ENCODE measurements at places on chromosomes 4 and X.

DNA sequence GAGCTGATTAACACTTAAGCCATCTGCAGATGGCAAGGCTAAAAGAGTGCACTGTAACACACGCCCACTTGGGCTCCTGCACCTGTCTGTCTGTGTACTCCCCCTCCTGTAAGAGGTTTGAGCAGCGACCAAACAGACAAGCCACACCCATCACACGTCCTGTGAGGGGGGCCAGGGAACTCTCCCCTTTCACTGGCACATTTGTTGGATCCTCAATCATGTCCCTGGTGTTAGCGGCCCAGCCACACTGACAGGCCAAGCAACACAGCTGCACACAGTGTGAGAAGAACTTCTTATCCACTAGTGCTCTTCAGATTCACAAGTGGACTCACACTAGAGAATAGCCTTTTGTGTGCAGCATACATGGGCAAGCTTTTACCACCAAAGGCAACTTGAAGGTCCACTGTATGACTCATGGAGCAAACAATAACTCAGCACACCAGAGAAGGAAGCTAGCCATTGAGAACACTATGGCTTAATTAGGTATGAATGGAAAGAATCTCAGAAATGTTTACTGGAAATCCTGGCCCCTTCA, 29.1 kb upstream of the UTP14A start:
- DNase-seq = no peak

GRCh38 chr4:174658246-174658645, 136.0 kb upstream of the HPGD start:
- no peak for DNase-seq

DNA sequence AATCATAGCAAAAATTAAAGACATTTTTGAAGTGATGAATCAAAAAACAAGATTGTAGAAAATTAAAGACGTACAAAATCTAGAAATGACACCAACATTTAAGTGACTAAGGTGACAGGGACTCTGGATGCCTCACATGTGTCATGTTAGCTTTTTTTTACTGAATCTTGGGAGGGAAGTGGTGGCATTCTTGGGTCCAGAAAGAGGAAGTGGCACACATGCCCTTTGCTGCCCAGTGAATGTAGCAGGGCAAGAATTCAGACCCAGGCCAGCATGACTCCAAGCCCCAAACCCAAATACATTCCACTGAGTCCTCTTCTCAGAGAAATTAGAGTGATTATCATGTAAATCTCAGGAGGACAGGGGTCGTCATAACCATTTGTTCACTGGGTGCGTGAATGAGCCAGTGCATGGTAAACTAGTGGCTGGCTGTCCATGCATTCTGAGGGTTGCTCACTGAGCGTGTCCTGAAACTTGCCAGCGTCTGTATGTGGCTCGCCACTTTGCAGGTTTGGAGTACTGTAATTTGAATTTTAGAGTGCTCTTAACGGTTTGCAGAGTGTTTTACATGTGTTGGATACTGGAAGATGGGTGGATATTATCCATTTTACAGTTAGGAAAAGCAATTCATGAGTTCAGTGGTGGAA, 55.4 kb upstream of the TBC1D14 start:
- no peak for DNase-seq

GRCh38 chr4:118803253-118803652, 32.7 kb downstream of the SEC24D start:
- DNase-seq = no peak

- DNase-seq = no peak
Observed at GRCh38 chrX:46643636-46644035, 70.1 kb downstream of the CHST7 start.

- no peak for DNase-seq
Observed at GRCh38 chr4:184649971-184650855, 675 bp downstream of the PRIMPOL start.

GRCh38 chr4:139234253-139234652, 45.8 kb downstream of the MGARP start:
- no peak for DNase-seq

DNA sequence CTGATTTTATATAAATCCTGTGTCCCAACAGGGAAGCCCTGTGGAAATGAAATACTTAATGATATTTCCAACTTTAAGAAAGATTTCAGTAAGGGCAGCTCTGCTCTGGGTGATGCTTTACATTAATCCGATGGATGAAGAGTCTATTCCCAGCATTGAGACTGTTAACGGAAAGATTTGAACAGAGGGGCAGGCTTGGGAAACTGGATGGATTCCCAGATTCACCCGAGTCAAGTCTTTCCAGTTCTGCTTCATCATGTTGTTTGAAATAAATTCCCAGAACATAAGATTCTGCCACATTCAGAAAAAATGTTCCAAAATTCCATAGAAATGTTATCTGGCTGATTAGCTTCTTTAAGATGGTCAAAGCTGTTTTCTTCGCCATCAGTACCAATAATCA, 246.0 kb downstream of the FBXW7 start:
- no peak for DNase-seq

GRCh38 chr4:164614999-164615398, 138.9 kb upstream of the SMIM31 start:
- no peak for DNase-seq

GRCh38 chr4:81622028-81622427, 150.3 kb upstream of the RASGEF1B start:
- DNase-seq = no peak

DNA sequence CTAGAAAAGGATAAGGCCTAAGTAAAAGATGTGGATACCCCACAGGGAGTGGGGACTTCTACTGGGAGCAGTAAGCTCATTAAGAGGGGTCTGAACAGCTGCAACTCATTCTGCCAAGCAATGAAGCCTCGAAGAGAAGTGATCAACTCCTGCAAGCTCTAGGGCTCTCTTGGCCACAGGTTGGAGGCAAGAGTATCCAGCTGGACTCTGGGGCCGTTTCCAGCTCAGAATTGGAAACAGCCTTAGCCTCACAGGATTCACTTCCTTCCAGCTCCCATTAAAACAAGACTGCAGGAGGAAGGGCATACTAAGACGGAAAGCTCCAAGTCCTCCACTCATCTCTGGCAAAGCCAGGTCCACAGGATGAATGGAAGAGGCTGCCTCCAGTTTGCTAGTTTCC, 126.3 kb downstream of the ATG4A start:
- no peak for DNase-seq

DNA sequence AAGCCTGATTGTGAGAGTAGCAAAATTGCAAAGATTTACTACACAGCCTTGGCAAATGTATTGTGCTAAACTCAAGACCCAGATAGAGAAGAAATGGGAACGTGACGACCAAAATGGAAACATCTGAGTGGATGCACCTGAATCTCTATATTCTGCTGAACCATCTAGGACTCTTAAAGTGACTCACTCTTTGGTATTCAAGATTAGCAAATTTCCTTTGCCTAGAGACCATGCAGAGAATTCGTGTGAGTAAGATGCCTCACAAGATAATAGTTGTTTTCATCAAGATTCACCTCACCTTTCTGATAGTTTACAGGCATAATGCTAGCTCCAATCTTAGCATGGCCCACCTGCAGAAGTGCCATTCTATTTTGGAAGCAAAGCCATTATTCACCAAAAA, 14.4 kb upstream of the ATOH1 start:
- no peak for DNase-seq

DNA sequence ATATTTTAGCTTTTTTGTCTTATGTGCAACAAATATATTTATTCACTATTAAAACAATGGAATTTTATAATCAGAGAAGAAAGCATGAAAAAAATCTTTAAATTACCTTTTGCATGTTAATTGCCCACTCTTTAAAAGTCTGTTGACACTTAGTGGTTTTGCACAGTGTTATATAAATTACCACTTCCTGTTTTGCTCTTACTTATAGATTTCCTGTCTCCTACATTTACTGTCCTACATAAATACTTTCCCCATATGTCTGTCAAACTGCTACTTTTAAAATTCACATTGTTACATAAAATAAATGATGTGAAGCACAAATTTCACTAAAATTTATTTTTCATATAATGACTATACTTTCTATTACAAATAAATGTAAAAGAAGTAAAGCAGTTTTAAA, 161.1 kb upstream of the NDST4 start:
- no peak for DNase-seq

DNA sequence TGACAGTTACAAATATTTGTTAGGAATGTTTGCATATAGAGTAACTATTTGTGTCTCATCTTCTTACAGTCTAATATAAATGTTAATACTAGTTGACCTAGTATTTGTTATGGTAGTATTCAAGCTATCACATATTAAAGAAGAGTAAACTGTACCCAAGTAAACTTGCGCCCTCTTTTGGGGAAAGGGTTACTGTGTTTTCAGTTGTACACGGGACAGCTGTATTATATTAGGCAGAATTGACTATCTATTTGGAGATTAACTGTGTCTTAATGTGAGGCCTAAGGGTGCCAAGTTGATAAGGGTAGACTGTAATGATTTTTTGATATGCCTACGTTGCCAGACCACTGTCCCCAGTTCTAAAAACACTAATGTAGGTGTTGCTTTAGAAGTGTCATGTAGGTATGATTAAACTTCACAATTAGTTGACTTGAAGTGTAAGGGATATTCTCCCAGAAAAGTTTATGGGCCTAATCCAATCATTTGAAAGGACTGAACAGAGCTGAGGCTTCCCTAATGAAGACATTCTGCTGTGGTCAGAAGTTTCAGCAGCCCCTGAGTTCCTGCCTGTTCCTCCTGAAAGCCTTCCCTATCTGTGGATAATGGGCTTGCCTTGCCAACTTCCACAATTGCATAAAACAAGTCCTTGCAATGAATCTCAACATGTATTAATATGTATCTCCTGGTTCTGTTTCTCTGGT, 172.8 kb upstream of the CXCL13 start:
- no peak for DNase-seq

DNA sequence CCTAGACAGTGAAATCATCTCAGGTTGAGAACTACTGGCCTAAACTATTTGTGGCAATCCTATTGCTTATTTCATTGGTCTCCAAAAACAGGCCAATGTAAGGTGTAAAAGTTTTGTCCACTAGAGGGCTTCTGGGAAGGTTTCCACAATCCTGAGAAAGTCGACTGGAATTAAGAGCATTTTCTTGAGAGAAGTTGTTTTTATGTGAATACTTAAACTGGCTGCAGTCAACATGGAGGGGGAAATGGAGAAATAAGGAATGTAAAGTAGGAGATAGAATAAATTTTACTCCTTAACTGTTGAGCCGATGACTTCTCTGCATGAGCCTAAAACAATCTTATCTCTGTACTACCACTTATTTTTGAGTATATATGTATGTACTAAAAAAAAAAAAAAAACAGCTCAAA, 11.0 kb upstream of the EIF4E start:
- peak; percentile 32 for DNase-seq

DNA sequence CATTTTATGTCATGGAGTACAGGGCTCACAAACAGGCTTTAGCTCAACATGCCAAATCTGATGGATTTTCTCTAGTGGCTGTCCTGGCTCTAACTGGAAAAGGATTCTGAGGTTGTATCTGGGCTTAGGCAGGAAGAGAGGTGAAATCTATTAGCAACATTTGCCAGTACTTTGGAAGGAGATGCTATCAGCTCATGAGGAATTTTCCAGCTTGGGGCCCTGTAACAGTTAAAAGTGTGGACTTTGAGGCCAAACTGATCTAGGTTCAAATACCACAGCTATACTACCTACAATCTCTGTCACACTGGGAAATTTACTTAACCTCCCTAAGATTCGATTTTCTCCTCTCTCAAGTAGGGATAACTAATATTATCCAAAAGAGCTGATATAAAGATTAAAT, 119.0 kb upstream of the HCCS start:
- no peak for DNase-seq

GRCh38 chr4:159296061-159296460, 193.2 kb downstream of the RAPGEF2 start:
- no peak for DNase-seq

DNA sequence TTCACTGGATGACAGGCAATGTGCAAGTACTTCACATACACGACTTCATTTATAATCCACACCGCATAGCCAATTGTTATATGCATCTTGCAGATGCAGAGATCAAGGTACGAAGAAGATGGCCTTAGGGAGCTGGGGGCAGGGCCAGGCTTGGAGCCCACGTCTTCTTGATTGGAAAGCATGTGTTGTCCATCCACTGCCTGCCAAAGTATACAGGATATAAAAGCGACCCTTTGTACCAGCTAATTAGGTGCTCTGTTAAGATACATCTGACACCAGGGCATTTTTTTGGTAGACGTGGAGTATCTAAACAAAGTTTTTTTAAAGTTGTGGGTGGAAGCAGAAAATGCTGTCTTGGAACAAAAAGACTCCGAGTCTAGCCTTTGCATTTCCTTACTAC, 1.4 kb downstream of the C4orf36 start:
- DNase-seq = no peak

DNA sequence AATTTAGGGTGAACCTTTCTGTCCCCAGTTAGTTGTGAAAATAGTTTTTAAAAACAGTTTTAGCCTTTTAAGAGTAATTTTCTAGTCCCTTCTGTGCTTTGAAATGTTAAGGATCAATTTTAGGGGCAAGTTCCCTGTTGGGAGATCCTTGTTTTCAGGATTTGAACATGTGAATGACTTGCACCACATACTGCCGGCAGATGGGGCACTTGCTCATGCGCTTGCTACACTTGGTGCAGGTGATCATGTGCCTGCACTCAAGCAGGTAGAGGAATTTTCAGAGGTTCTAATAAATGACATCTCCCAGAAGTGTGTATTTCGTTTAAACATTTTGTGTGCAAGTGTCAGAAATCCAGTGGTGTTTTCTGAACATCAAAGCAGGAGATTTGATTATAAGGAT, 195.9 kb downstream of the CHM start:
- peak; percentile 1 for DNase-seq

DNA sequence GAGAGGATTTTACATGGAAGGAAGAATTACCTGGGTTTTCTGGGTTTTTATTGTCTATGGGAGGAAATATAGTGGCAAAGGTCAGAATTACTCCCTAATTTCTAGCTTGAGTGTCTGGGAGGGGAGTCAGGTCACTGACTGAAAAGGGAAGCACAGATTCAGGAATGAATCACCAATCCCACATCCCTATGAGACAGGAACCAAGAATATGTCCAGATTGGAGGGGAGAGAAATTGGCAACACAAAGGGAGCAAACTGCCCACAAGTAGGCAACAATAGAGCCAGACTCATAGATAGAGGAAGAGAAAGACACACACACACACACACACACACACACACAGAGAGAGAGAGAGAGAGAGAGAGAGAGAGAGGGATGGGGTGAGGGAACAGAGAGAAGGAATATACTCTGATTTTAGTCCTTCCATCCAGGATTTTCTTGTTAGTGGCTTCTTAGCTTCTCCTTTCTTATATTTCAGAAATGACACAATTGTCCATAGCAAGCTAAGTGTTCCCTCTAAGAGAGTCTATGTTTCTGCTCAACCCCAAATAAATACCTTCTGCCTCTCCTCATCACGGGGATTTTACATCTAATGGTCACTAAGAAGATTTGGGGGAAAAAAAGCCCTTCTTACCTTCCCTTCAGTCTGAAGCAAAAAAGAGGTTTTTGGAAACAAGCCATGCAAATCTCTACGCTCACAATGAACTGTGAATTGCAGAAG, 12.0 kb downstream of the P2RY10 start:
- DNase-seq = no peak

DNA sequence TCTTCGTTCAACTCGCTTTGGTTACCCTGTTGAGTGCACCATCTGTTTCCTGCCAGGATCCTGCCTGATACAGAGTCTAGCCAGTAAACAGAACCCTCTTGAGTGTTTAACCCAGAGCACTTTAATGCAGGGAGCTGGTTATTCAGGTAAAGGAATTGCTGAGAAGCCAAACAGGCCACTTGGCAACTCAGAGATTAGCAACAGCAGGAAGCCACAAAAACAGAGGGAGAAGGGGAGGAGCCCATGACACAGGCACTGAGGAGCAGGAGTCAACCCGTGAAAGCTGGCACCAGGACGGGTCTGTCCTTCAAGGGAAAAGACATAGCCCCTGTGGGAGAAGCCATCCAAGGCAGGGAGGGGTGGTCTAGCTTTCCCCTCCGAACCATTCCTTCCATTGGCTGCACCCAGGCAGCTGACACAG, 641.4 kb downstream of the ZNF674 start:
- DNase-seq = no peak

- DNase-seq = no peak
Observed at GRCh38 chrX:106170318-106170717, 2.2 kb downstream of the PWWP3B start.
